ENCODE measurements at places on chromosomes 16 and 17. TPM values are rescaled to one million over a fixed set of nuclear protein-coding genes. Genes with fewer than 3 reads are reported as not detected.

DNA sequence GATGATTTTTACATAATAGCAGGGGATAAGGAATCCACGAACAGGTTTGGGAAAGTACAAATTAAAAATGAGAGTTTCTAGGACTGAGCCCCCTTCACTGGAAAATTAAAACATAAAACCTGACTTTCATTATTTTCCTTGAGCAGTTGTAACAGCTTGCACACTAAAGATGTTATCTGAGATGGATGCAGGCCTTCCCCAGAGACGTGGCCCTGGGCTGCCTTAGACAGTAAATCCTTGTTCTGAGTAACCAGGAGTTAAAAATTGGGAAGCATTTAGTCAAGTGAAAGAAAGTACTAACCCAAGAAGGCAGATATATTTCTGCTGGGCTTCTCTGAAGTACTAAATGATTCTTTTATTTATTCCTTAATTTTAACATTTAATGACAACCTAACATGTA lies 432.2 kb upstream of the KIF2B start:
- no peak for DNase-seq

DNA sequence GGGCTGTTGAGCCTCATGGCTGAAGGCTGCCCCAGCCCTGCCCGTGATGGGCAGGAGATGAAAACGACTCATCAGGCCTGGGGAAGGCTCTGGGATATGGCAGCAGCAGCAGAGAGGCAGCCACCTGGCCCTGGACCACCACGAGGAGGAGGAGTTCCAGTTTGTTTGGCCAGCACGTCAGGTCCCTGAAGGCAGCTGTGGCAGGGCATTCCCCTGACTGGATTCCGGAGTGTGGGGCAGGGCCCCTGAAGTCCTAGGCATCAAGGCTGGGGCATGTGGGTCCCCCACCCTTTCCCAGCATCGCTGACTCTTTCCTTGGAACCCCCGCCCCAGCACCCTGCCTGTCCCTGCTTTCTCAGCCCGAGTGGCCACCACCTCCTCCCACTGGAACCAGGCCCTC lies 197.4 kb downstream of the ZNF423 start:
- DNase-seq = no peak

LRRC37A gene
- 2.7 TPM for total RNA-seq

KRT14 gene
- total RNA-seq = not detected

DNA sequence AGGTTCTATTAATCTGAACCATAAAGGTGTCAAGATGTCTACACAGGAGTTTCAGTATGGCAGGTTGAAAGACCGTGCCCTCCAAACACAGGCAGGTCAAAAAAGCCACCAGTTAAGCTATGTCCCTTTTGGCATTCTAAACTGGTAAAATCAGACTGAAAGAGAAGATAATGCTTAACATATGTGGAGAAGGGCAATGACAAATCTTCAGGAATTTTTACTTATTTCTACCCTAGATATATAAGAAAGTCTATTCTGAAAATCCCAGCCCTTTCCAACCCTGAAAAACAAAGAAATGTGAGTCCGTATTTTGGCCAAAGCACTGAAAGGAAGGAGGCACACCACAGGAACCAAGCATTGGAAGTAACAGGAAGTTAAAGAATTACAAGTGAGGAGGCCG lies 16.5 kb downstream of the AP1G1 start:
- DNase-seq = no peak

GRCh38 chr17:68565661-68566441 lies 35.3 kb downstream of the FAM20A start:
- no peak for DNase-seq

KCNH4 gene
- not detected for total RNA-seq

DNA sequence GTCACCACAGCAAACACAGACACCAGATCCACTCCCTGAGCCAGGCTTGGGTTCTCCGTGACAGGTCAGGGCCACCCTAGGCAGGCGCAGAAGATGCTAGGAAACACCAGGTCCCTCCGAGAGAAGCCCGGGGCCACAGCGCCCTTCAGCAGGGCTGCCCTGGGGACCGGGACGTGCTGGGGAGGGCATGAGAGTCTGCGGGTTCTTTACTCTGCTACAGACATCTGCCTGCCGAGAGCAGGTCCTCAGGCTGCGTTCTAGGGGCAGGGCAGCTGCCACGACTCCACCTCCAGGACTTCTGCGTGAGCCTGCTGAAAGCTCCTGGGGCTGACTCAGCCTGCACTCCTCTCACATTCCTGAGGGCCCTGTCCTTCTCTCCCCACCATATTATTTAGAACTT lies 11.4 kb downstream of the MYLK3 start:
- DNase-seq = no peak

AXIN1 gene
- total RNA-seq = 17.0 TPM

GRCh38 chr16:2498531-2499253 lies 15.1 kb upstream of the ATP6V0C start:
- no peak for DNase-seq

- no peak for DNase-seq
These were observed 16.1 kb upstream of the CRHR1 start for GRCh38 chr17:45768000-45768399.

GRCh38 chr16:67982011-67982696 lies 1.9 kb upstream of the DPEP3 start:
- no peak for DNase-seq

GRCh38 chr16:28145796-28146195 lies 66.0 kb downstream of the XPO6 start:
- DNase-seq = no peak

RNF112 gene
- total RNA-seq = 0.44 TPM

GRCh38 chr17:35376245-35376644 lies 2.8 kb upstream of the SLFN11 start:
- no peak for DNase-seq

DNA sequence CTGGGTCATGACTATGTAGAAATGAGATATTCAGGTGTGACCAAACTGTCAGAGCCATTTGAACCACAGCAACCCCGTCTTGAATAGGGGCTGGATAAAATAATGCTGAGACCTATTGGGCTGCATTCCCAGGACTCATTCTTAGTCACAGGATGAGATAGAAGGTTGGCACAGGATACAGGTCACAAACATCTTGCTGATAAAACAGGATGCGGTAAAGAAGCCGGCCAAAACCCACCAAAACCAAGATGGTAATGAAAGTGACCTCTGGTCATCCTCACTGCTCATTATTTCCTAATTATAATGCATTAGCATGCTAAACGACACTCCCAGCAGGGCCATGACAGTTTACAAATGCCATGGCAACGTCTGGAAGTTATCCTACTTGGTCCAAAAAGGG lies 545.5 kb downstream of the TMEM114 start:
- DNase-seq = no peak

- no peak for DNase-seq
These were observed 303.8 kb downstream of the SEC14L1 start for GRCh38 chr17:77444628-77444983.

GRCh38 chr16:27408602-27409031 lies 6.6 kb downstream of the IL21R start:
- DNase-seq = no peak

CCR7 gene
- not detected for total RNA-seq

DNA sequence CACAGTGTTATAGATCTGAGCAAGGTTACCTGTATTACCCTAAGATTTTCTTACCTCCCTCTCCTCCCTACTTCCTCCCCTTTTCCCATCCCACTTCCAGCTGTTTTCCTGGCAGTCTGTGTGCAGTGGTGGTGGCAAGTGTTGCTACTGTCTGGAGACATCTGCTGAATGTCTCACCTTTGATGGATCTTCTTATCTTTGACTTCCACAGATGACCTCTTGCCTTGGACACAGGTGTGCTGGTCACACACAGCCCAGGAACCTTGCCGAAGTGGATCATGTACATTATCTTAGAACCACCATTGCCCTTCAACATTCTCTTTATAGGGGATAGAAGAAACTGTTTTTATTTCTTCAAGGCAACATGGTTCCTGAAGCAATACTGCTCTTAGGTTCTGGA lies 245.1 kb downstream of the UTP18 start:
- no peak for DNase-seq

GRCh38 chr17:17090642-17091103 lies 48.4 kb downstream of the MPRIP start:
- DNase-seq = no peak

- DNase-seq = no peak
These were observed 20.6 kb downstream of the TPPP3 start for GRCh38 chr16:67372664-67373063.

DNA sequence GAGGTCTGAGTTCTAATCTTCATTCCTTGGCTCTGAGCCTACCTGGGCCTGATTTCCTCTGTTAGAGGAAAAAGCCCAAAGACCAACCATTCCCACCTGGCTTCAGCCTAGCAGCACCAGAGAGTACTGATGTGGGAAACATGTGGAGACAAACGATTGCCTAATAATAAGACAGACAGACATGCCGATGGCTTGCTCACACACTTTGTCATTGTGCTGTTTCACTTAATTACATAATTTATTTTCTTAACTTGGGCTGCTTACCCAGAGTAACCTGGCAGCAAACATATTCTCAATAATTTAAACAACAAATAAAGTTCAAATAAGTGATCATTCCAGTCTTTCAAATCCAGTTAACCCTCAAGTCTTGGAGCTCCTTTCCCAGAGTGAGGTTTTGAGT lies 83.4 kb downstream of the MAF start:
- DNase-seq = no peak

GPR142 gene
- total RNA-seq = not detected

DNA sequence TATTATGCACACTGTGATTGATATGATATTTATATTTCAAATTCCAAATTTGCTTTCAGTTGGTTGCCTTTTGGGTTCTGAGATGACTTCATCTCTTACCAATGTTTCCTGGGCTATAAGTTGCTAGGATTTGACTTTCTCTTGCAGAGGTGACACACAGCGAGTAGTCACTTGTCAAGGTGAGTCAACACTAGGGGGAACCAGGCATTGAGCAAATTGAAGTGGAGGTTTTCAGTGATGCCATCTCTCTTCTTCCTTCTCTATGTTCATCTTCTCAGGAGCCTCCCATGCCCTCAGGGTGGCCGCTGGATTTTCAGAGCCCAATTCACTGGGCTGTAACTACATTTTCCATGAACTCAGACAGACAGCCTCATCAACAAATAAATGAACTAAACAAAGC lies 6.0 kb upstream of the CPD start:
- no peak for DNase-seq

CISD3 gene
- total RNA-seq = 14.2 TPM

DNA sequence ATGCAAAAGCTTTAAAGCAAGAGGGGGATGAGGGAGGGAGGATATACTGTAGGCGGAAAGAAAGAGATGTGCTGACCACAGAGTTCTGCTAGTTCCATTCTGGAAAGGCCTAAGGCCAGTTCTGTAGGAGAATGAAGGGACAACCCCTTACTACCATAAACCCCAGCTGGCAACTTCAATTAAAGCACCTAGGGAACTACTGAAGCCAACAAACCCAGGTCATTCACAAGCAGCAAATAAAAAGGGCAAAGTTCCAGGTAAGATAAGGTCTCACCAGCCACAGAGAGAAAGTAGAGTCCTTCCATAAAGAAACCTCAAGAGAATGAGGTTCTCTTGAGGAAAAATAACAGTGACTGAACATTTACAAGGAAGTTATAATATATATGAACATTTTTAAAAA lies 12.8 kb downstream of the TERF2 start:
- DNase-seq = no peak

DNA sequence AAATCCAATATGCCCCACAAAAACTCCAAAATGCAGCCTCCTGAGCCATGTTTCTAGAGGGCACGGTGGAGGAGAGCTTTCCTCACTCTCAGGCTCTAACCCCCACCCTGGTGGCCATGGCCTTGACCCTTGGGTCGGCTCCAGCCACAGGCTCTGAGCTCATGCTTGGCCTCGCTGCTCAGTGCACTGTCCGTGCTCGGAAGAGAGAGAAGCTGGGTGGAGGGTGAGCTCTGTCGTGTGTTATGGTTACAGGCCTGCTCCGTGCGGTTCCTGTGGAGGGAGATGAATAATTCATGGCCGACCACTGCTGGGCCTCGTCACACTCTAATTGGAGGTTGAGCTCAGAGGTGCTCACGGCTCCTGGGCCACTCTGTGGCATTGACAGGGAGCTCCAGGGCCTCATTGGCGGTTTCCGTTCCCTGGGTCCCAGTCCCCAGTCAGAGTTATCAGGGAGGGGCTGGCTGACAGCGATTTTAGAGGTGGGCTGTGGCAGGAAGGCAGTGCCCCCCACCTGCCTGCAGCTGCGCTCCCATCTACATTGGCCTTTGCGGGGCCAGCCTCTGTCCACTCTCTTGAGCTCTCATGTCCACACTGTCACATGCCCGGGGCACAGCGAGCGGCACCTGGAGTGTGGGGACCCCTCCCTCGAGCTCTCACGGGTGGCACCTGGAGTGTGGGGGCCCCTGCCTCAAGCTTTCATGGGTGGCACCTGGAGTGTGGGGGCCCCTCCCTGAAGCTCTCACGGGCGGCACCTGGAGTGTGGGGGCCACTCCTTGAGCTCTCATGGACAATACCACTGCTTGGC lies 24.9 kb downstream of the ACSF3 start:
- no peak for DNase-seq

- DNase-seq = no peak
These were observed 29.0 kb downstream of the IRF8 start for GRCh38 chr16:85927959-85928358.

NTHL1 gene
- 18.1 TPM for total RNA-seq

SEPTIN1 gene
- total RNA-seq = 2.2 TPM

PLLP gene
- total RNA-seq = 49.1 TPM

DNA sequence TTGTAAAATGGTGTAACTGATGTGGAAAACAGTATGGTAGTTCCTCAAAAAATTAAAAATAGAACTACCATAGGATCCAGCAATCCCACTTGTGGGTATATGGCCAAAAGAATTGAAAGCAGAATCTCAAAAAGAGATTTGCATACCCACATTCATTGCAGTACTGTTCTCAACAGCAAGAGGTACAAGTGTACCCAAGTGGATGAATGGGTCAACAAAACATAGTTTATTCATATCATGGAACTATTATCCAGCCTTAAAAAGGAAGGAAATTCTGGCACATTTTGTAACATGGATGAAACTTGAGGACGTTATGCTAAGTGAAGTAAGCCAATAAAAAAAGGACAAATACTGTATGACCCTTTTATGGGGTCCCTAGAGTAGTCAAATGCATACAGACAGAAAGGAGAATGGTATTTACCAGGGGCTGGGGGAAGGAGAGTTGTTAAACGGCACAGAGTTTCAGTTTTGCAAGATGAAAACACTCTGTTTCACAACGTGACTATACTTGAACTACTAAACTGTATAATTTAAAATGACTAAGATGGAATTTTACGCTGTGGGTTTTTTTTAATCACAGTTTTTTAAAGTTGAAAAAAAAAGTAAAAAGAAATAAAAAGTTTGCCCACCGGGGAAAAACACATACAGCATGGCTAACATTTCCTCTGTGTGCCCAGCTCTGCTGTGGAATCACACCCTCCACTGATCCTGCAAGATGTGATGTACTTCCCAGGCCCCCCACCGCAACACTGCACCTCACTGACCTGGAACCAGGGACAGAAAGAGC lies 6.1 kb downstream of the TVP23A start:
- no peak for DNase-seq

GRCh38 chr17:77375917-77376651 lies 235.3 kb downstream of the SEC14L1 start:
- no peak for DNase-seq

DNA sequence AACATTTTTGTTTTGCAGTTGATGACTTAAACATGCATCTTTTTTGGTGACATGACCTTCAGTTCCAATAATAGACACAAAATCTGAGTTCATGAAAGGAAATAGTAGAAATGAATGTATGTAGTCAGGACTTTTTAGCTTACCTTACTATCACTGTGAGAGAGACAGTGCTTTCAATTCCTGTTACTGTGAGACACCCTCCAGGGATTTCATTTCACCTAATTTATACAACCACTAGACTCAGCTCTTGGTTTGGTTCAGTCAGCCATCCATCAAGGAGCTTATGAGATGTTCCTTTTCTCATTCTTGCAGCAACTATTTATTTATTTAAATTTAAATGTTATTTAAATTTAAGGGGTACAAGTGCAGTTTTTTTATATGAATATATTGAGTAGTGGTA lies 77.9 kb downstream of the MAP2K4 start:
- no peak for DNase-seq

HOXB7 gene
- total RNA-seq = 5.3 TPM
